ENCODE measurements at places on chromosomes 16 and 17.
A peak's percentile ranks its signal among the peaks of the same experiment; 100 is the strongest.

DNA sequence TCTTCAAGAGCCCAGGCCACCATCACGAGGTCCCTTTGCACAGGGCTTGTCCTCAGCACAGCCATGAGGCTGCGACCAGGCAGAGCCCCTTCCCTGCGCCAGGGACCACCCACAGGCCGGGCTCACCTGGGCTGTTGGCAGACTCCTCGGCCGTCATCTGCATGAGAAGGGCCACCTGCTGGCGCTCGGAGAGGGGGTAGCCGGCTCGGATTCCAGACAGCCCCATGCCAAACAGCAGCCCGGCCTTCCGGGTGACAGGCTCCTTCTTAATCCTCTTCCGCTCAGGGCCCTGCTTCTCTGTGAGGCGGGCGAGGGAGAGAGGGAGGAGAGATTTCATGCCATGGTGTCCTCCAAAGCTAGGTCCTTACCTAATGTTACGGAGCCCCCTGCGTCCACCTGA is 73.4 kb downstream of the ZNF778 start:
- no peak for DNase-seq

- DNase-seq, result no peak
These were observed 115.9 kb upstream of the TNRC6C start for GRCh38 chr17:77842528-77843147.

DNA sequence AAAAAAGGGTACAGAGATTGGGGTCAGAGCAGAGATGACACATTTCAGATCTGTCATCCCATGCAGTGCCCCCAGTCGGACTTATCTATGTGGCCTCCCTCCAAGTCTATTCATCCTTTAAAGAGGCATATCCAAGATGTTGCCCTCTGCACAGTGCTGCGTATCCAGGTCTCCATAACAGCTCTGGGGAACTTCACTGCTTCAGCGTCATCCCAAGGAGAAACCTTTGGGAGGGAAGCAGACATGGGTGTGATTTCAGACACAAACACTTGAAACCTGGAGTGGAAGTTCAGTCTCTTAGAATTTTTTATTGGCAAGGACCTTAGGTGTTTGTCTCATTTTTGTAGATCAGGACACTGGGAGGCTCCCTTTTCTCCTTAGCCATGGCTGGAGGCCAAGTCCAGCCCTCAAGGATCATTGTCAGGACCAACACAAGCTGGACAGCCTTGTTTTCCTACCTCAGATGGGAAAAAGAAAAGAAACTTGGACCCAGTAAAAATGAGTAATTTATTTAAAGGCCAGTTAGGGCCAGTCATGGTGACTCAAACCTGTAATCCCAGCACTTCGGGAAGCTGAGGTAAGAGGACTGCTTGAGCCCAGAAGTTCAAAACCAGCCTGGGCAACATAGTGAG is 23.9 kb upstream of the NLK start:
- no peak for DNase-seq

GRCh38 chr17:77877036-77877435 is 81.5 kb upstream of the TNRC6C start:
- DNase-seq, result no peak

DNA sequence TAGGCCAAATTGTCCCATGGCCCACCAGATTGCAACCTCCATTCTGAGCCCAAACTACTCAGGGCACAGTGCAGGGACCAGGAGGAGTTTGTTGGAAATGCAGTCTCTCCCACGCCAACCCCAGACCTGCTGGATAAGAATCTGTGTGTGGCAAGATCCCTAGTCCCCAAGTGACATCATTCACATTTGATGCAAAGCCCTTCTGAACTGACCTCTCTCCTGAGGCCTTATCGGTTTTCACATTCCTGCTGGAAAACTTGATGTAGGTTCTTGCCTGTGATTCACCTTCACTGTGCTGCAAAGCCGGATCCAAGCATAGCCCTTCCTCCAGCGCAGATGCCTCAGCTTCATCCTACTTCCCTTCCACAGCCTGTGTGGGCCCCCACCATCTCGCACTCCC is 6.6 kb upstream of the SHCBP1 start:
- no peak for DNase-seq

- DNase-seq, result no peak
These were observed 19.4 kb downstream of the KLHL36 start for GRCh38 chr16:84667600-84668309.

DNA sequence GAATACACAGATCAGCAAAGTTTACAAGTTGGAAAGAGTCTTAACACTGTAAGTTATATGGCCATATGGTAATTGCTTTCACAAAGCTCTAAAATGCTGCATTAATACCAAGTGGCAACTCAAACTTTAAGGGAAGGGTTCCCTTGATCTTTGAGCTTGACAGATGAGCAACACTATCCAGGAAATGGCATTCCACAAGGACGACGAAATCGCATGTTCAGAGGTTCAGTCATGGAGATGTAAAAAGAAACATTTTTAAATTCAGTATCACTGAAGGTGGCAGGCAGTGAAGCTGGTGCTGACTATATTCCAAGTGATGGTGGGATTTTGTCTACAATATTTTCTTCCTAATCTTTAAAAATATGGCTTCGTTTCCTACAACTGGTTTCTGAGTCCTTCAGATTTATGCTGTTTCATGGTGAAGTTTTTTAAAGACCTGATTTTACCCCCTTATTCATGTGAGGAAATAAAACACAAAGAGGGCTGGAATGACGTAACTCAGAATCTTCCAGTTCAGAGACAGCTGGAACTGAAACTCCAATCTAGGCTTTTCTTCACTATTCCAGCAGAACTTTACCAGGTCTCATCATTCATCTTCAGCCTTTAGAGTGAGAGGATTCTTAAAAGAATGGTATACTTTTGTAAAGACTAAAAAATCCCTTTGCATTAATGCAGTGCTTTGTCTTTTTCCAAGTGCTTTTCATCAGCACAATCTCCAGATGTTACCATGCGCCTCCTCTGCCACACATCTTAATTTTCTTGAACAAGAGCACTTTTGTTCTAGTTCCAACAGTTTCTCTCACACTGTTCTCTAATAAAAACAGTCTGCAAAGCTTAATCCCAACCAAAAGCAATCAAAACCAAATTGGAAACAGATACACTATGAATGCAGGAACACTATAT is 20.2 kb downstream of the CHCT1 start:
- DNase-seq, result no peak

DNA sequence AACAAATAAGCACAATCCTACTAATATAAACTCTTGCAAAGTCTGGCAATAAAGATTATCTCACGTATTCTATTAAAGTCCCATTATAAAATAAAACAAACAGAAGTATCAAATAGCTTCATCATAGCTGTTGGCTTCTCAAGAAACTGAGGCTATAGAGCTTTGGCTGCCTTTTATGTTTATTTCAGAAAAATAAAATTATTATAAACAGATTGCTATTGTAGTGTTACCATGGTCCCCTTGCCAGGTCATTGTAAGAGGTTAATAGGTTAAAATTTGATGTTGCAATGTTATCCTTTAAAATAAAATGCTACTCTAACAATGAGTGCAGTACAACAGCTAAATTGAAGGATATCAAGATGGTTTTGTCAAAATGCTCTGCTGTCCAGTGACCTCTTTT is 828.8 kb upstream of the SOX9 start:
- no peak for DNase-seq

DNA sequence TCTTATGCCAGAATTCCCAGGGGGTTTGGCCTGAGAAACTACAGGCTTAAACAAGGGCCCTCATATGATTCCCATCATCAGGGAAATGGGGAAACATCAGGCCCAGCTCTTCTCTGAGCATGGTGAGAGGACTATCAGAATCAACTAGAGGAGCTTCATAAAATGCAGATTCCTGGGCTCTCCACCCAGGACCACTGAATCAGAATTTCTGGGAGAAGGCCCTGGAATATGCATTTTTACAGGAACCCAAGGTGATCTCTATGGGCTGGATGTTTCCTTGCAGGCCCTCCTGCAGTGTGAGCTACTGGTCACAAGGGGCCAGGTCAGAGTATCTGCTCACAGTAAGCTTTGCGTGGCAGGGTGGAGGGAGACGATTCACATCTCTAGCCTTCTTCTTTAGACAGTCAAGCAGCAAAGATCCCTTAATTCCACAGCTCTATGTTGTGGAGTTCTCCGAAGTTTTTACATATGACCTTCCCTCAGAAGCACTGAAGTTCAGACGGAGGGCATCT is 38.8 kb upstream of the HOXB13 start:
- no peak for DNase-seq

- no peak for DNase-seq
These were observed 37.1 kb upstream of the CACNG1 start for GRCh38 chr17:67007266-67007665.

DNA sequence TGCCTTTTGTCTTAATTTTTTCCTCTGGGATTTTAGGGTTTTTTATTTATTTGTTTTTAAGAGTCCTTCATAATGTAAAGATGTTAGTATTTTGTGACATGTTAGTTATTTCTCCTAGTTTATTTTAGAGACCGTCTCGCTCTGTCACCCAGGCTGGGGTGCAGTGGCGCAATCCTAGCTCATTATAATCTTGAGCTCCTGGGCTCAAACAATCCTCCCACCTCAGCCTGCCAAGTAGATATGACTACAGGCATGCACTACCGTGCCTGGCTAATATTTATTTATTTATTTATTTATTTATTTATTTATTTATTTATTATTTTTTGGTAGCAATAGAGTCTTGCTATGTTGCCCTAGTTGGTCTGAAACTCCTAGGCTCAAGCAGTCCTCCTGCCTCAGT is 37.4 kb upstream of the ARHGAP17 start:
- no peak for DNase-seq

DNA sequence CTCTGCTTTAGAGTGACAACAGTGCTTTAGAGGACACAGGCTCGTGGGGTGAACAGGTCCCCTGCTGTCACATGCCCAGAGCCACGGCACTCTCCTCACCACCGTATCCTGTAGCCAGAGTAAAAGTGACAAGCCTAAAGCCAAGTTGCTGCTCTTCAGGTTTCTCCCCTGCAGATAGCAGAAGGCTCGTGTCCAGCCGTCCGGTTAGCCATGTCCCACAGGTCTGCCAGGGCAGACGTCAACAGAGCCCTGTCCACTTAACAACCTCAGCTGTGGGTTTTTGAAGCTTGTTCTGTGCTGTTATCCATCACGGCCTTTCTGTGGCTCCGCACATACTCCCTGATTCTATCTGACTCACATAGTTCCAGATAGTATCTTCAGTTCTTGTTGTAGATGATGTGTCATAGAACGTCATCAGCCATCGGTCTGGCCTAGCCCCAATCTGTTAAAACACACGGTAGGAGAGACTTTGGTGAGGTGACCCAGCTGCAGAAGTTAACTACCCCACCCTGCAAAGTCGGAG is 100.7 kb downstream of the SOCS1 start:
- no peak for DNase-seq

DNA sequence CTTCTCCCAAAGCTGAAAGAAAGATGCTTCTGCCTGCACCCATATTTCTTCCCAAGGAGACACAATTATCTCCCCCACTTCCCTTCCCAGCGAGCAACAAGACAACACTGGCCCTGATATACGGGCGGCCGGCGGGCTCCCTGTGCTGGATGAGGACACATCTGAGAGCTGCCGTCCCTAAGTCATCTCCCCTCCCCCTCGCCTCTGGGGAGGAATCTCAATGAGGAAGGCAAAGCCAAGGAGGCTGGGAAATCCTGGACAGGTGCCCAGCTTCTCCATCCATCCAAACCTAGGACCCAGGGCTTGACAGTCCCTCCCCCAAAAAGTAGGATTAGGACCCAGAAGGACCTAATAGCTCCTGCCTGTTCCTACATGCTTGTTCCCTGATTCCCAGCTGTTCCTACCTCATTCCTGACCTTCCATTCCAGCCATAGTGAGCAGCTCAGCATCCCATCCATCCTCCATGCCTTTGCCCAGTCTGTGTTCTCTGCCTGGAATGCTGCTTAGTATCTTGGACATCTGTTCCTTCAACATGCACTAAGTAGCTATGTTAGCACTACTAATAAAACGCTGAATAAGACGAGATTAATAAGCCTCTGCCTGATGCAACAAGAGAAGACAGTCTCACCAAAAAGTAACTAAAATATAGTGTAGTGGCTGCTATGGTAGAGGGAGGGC is 167.9 kb downstream of the CCT6B start:
- no peak for DNase-seq

DNA sequence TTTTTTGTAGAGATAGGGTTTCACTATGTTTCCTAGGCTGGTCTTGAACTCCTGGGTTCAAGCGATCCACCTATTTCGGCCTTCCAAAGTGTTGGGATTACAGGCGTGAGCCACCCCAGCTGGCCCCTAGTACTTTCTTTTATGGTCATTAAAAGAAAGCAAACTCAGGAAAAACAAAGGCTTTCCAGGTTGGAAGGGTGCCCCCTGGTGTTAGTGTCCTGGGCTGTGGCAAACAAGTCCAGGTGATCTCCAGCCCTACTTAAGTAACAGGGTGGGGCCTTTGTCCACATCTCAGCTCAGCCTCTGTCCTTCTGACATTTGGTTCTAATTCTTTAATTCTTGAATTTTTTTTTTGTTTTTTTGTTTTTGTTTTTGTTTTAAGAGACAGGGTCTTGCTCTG is 6.9 kb downstream of the IGFBP4 start:
- DNase-seq, result peak; percentile 53

DNA sequence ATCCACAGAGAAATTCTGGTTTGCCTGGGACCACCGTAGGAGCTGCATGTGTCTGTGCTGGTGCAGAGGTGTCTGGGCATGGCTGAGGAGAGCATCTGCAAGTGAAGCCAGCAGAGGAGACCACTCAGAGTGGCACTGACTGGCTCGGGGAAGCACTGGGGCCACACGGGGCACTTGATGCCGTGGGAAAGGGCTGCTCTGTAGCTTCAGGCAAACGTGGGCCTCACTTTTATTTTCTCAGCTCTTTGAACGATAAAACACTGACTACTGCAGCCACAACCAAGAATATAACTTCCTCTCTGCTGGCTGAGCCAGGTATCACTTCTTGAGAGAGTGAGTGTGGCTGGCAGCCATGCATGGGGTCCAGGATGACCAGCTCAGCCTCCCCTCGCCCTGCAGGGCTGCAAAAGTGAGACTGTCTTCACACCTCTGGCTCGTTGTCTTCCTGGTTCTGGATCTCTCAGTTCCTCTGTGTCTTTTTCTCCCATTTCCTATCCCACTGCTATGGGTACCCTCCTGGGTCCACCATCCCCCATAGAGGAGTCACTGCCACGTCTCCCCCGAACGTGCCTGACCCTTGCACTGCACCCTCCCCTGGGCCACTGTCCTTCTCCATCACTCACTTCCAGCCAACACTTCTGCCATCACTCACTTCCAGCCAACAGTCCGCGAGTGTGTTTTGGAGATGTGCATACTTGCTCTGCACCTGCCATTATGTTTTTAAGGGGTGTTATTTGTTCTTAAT is 201.4 kb upstream of the CHMP6 start:
- DNase-seq, result peak; percentile 45

DNA sequence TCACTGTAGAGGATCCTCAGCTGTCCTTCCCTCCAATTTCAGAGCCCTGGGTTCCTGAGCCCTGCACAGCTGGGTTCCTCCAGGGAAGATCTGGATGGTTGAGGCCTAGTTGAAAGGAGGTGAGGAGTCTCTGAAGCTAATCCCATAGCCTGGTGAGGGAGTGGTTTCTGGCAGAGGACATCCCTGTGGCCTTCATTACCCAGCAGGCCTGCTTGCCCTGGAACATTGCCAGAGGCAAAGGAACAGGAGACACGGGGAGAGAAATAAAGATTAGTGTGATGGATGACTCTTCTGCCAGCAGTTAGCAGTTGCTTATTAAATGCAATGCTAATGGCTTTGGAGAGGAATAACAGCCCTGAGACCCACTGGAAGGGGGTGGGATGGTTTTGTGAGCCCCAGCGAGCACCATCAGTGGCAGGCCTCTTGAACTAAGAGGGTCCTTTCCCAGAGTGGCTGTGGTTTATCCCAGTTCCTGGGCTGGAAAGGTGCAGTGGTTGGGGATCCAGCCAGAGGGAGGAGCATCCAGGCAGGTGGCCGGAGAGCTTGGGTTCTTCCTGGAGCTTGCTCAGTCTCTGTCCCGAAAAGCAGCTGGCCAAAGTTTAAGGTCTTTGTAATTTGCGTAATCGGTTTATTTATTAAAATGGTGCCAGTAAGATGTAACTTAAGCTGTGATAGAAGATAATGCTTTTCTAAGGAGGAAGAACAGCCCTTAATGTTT is 209.7 kb downstream of the CCDC182 start:
- no peak for DNase-seq

Measured in CD4-positive, alpha-beta T cell treated with Interleukin-17A for 1 hour (primary cell).